ENCODE measurements at places on chromosomes 5 and 9.

DNA sequence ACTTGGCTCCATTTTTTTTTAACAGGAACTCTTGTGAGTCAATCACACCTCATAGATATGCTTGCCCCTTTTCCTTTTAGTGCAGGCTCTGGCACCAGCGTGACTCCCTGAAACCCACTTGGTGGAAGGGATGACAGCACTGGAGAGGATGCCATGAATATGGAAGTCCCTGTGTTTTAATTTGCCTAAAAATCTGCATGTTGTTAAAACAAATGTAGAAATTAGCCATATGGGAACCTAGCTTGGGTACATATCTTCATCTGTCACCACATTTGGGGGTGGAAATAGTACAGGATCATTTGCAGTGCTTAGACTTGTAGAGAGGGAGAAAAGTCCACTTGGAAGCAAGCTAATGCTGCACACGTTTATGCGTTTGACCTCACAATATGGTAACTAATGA, 179.0 kb downstream of the EBF1 start:
- no peak for DNase-seq

DNA sequence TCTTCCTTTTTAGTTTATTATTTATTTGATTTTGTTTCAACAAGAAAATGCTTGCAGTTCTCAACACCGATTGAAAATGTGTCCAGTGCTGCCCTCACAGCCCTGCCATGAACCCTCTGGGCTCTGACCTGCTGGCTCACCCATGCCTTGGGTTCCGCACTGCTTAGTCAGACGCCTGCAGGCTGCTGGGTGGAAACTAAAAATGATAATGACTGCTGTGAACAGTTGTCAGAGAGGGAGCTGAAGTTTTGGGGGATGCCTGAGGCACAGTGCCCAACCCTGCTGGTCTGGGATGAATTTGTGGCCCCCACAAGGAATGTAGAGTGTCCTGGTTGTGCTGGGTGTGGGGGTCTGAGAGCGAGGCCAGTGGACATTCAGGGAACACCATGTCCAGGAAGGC, 22.2 kb upstream of the CFAP157 start:
- DNase-seq: no peak

DNA sequence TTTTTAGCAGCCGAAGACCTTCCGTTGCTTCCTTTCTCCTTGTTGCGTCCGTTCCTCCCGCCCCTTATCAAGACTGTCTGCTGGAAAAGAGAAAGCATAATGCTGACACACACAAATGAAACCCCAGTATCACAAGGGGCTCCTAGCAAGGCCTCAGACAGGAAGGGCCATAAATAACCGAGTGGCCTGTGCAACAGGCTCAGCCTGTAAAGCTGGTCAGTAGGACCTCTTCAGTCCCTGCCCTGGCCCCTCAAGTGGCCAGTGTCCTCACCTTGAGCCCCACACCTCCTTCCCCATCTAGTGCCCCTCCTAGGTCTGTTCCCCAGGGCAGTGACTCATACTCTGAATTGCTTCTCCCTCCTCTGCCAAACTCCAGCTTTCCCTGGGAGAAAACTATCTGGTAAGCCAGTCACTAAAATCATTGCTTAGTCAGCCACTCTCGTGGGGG, 174.6 kb upstream of the IL12B start:
- DNase-seq: peak; percentile 40

DNA sequence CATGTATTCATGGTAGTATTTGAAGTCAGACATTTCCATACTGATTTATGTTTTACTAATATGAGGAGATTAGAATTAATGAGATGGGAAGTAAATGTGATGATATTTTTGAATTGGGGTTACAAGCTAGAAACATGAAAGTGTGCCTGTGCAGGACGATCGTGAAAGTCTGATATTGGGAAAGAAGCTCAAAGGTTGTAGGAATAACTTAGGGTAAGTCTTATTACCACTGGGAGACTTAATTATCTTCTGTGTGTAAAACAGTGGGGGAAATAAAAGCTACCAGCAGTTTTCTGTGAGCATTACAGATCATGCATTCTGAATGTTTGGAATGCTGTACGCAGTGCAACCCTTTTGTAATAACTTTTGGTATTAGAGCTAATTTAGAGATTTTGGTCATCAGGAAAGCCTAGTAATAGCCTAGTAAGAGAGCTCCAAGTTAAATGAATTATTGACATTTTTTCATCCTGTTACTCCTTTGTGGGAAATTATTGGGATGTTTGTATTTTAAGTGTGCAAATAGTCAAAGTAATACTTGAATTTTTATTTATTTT, 153.9 kb downstream of the PCSK5 start:
- DNase-seq: no peak

DNA sequence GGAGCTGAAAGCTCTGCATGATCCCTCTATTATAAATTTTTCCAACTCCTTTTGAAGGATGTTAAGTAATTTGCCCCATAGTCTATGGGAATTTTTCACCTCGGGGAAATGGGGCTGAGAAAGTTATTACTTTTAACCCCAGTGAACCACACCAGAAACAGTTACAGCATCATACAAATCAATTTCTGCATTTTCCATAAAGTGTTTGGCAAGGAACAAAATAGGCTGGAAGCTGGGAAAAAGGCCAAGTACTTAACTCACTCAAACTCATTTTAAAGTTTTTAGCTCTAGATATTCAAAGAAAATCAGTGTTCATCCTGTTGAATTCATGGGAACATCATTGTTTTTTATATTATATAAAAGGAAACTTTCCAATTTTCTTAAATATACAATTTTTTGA, 160.9 kb downstream of the SH3GL2 start:
- DNase-seq: no peak
